ENCODE measurements at places on chromosomes 5 and 9.
A peak's percentile ranks its signal among the peaks of the same experiment; 100 is the strongest.

DNA sequence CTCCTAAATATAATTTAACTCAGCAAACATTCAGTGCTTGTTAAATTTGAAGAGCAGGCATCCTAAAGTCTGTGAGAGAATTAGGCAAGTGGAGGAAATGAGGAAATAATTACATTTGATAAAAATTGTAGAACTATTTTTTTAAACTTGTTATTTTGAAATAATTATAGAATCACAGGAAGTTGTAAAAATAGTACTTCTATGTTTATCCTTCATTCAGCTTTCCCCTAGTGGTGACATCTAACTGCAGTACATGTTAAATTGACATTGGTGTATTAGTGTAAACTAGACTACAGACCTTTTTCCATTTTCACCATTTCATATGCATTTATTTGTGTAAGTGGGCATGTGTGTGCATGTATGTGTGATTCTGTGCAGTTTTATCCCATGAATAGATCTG is 51.6 kb downstream of the F2RL2 start:
- DNase-seq = no peak
- no peaks in the 10 kb centered on the region for H3K4me1 ChIP-seq
- H3K36me3 ChIP-seq = no peaks in the 10 kb centered on the region
- no peaks in the 10 kb centered on the region for H3K27me3 ChIP-seq

DNA sequence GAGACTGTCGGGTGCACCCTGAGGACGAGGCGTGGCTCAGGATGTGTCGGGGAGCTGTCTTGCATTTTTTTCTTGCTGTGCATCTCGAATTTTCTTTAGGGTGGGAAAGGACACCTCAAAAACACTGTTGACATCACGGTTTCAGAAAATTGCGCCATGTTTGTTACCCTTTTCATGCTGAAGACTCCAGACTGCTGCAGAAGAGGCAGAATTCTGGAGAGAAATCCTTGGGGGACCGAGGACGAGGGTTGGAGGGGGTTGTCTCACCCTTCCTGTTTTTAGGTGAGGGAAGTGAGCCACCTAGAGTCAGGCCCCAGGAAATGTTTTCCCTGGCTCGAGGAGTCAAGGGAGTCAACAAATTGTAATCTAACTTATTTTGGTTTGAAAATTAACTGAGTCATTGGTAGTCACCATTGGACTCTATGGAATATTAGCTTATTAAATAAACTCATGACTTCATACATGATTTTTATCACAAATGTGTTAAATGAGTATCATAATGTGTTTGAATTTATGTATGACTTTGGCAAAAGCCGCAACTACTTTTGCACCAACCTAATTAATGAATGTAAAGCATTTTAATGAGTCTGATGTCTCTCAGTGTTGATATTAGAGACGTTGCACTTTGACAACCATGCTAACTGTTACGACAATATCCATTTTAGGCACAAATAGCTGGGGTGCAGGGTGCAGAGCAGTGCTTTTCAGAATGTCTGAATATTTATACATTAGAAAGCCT is 724 bp upstream of the LYSMD3 start:
- H3K27ac ChIP-seq = peak overlapping the region; percentile 93
- peak; percentile 73 for DNase-seq
- peaks cover 1% of the 10 kb centered on the region for H3K36me3 ChIP-seq
- H3K4me1 ChIP-seq = peaks cover 12% of the 10 kb centered on the region

DNA sequence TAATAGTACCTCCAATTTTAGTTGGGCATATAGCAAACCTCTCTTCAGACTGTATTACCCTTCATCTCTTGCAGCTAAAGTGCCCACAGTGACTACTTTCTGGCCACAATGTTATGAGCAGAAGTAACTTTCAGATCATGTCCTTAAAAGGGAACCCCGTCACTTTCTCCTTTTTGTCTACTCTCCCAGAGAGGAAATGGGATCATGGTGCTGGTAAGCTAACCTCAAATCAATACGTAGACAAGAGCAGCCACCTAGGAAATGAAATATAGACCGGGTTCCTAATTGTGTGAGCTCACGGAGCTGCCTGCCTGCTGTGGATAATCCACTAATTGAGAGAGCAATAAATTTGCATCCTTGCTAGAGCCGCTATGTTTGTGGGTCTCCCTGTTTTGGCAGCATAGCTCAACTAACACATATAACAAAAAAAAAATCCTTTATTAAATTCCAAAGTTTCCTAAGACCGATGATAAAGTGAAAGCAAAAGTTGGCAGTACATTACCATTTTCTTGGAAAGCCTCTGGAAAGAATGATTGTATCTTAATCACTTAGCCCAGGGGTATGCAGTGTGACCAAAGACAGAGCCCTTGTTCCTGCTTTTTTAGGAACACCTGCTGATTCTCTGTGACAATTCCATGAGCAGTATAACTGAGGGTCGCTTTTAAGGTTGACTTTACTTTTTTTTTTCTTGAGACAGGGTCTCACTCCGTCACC is 5.6 kb upstream of the IL7R start:
- H3K4me1 ChIP-seq = no peaks in the 10 kb centered on the region
- H3K27ac ChIP-seq = no peak overlapping the region
- no peaks in the 10 kb centered on the region for H3K27me3 ChIP-seq
- DNase-seq = peak; percentile 27
- H3K36me3 ChIP-seq = no peaks in the 10 kb centered on the region

DNA sequence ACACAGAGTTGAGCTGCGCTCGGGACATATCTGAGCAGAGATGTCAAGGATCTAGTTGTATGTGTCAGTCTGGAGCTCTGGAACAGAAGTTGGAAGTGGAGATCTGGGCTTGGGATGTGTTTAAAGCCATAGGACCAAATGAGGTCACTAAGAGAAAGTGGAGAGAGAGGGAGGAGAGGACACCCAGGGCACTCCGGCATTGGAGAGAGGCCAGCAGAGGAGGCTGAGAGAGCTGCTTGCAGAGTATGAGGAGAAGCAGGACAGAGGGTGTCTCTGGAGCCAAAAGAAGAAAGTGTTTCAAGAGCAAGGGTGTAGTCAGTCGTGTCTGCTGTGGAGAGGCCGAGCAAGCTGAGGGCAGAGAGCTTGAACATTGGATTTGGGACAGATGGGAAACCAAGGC is 34.7 kb downstream of the ARHGEF37 start:
- no peaks in the 10 kb centered on the region for H3K36me3 ChIP-seq
- H3K27ac ChIP-seq = no peak overlapping the region
- no peak for DNase-seq
- no peaks in the 10 kb centered on the region for H3K27me3 ChIP-seq
- H3K4me1 ChIP-seq = peaks cover 9% of the 10 kb centered on the region
- H3K4me3 ChIP-seq = no peak overlapping the region

DNA sequence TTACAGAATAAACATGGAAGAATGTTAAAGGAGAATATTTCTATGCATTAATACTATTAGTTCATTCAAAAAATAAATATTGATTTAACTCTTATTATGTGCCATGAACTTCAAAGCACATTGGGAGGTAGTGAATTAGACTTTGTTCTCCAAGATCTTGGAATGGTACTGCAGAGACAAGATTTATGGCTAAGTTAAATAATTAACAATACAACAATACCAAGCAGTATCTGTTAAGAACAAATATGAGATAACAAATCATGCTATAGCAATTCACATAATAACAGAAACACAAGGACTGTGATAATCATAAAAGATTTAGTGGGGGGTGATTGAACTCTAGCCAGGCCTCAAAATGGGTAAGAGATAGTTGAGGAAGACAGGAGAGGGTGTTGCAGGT is 11.6 kb downstream of the NMUR2 start:
- H3K36me3 ChIP-seq = no peaks in the 10 kb centered on the region
- no peaks in the 10 kb centered on the region for H3K4me1 ChIP-seq
- no peak overlapping the region for H3K27ac ChIP-seq
- DNase-seq = no peak
- no peaks in the 10 kb centered on the region for H3K27me3 ChIP-seq
- no peak overlapping the region for H3K4me3 ChIP-seq

DNA sequence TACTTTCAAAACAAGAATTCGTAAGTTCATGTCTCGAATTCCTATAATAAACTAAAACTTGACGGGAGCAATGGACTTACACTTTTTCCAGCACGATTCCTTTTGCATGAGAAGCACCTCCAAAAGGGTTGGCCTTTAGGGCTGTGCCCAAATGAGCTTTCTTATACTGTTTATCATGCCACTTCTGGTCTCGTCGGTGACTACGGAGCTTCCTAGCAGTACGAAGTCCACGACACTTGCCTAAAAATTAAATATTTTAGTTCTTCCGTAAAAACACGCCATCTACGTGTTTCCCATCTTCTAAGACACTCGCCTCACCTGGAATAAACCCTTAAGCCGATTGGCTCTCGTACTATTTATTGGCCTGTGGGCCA is 554 bp downstream of the RPS23 start:
- no peak for DNase-seq
- H3K27ac ChIP-seq = peak overlapping the region; percentile 93
- H3K4me1 ChIP-seq = peaks cover 11% of the 10 kb centered on the region
- H3K27me3 ChIP-seq = no peaks in the 10 kb centered on the region
- peak overlapping the region; percentile 100 for H3K4me3 ChIP-seq
- H3K36me3 ChIP-seq = peaks cover 25% of the 10 kb centered on the region

GRCh38 chr9:116005205-116005604 is 148.4 kb upstream of the PAPPA start:
- DNase-seq = no peak
- no peak overlapping the region for H3K27ac ChIP-seq
- H3K27me3 ChIP-seq = peaks cover 3% of the 10 kb centered on the region
- H3K36me3 ChIP-seq = no peaks in the 10 kb centered on the region
- no peak overlapping the region for H3K4me3 ChIP-seq

DNA sequence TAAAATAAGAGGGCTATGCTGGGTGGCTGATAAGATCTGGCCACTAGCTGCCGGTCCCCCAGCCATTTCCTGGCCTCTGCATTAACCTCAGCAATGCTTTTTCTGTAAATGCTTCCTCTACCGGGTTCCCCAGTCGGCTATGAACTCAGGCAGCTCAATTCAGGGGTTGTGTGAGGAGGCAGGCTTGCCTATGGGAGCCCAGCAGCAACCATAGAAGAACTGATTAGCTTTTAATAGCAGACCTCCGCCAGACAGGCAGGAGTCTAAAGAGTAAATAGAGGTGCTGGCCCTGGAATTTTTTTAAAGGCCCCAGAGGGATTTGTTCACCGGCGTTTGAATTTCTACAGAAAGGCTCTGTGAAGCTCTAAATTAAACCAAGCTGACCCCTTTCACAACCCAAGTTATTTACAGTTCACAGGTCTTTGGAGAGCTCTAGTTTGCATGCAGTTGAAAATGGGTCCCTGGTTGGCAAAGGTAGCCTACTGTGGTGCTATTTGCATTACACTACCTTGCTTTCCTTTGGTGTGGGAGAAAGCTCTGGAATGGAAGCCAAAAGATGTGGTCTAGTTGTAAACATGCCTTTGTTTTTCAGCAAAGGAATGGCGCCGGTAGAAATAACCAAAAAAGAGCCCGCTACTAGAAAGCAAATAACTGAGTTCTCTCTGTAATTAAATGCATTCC is 289.7 kb upstream of the SEMA6A start:
- H3K36me3 ChIP-seq = no peaks in the 10 kb centered on the region
- no peak overlapping the region for H3K4me3 ChIP-seq
- no peak overlapping the region for H3K27ac ChIP-seq
- DNase-seq = peak; percentile 1
- H3K27me3 ChIP-seq = no peaks in the 10 kb centered on the region

DNA sequence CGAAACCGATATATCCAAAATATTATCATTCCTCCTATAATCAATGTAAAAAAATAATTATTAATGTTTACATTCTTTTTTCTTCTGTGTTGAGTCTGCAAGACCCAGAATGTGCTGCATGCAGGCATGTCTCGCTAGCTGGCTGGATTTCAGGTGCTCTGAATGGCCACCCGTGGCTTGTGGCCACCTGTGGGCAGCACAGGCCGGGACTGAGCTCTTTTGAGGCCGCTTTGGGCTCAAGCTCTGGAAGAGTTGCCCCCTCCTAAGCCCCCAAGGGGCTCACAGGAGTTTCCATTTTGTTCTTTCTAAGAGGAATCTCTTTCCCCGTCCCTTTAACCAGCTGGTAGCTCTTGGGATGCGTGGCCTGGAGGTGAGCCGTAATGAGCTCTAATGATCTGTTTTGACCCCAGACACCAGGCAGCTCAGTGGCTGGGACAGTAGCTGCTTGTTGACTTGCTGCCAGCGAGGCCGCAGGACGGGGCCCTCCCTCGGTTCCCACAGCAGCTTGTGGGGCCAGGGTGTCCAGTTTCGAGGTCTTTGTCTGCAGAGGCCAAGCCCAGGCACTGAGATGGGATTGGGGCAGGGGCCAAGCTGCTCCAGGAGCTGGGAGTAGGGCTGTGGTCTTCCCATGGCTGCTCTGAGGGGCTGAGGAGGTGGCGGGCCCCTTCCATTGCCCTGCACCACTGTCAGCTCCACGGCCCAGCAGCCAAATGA is 20.8 kb downstream of the ASS1 start:
- DNase-seq = no peak
- H3K4me1 ChIP-seq = no peaks in the 10 kb centered on the region
- H3K27me3 ChIP-seq = peaks cover 25% of the 10 kb centered on the region
- H3K36me3 ChIP-seq = no peaks in the 10 kb centered on the region
- no peak overlapping the region for H3K27ac ChIP-seq
- no peak overlapping the region for H3K4me3 ChIP-seq

DNA sequence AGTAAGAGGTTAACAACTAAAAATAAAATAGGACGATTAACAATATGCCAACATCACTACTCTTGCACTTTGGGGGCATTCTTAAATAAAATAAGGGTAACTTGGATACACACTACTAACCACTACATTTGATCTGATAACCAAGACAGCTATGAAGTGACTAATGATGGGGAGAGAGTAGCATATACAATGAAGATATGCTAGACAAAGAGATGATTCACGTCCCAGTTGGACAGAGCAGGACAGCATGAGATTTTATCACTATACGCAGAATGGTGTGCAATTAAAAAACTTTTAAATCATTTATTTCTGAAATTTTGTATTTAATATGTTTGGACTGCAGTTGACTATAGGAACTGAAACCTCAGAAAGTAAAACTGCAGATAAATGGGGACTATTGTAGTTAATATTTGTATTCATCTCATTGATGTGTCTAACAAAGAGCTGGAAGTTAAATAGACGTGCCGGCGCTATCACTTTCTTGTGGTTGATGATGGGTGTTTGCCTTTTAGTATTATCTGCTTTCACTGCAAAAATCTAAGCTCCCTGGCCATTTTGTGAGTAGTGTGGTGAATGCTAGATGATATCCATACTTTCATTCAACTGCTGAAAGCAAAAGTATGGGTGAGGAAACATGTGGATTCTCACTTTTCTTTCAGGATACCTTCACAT is 18.7 kb downstream of the GIN1 start:
- no peak overlapping the region for H3K4me3 ChIP-seq
- H3K4me1 ChIP-seq = no peaks in the 10 kb centered on the region
- peaks cover 2% of the 10 kb centered on the region for H3K36me3 ChIP-seq

DNA sequence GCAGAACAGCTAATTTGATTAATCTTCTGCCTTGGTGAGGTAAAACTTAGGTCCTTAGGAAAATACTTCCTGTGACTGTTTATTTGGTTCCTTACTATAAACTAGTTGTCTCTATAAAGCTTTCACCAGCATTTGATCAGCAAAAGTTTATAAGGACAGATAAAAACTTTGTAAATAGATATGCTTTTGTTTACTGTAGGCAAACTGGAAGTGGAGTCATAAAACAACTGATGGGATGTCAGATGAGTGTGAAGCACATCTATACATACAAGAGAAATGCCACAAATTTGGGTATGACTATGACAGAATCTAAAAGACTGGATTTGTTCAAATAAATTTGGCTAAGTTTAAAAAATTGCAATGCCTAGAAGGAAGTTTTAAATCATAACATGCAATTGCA is 5.5 kb downstream of the PTGER4 start:
- H3K4me3 ChIP-seq = no peak overlapping the region
- DNase-seq = no peak
- H3K27me3 ChIP-seq = no peaks in the 10 kb centered on the region
- H3K27ac ChIP-seq = no peak overlapping the region
- H3K4me1 ChIP-seq = peaks cover 39% of the 10 kb centered on the region
